Substantia nigra (tissue), 51 donors: ENCODE measurements at places on chromosomes 4 and X.

GRCh38 chr4:48792348-48793006 is 12.4 kb upstream of the FRYL start:
- no peak for DNase-seq

DNA sequence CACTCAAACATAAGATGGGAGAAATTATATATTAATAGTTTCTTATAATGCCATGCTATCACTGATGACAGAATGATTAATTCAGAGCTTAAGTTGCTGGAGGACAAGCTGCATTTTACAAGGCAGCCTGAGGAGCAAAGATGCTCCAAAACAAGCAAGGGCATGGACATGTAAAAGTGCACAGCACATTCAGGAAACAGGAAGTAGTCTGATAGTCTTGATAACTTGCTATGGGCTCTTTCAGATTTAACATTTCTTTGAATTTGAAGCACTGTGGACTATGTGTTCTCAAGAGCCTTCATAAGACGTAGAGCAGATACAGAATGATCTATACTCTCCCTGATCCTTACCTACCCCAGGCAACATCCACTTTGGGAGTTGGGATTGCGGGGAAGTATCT is 50.0 kb downstream of the AMMECR1 start:
- DNase-seq = no peak

DNA sequence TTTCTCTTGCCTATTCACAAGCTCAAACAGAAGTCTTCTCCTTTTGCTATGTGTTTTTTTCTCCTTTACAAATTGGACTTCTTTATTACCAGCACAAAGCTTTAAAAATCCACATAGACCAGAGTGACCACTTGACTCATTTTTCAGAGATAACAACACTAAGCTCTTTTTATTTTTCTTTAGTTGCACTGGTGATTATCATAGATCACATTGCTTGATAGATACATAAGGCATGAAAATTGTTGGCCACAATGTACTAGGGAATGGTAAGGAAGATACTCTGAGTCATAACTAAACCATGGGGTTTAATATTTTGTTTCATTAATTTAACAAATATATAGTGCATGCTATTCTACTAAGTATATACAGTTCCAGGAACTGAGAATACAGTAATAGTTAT is 159.0 kb downstream of the GASK1B start:
- DNase-seq = no peak

- no peak for DNase-seq
Measured at GRCh38 chr4:42390622-42391354, 6.5 kb upstream of the SHISA3 start.
